Brain microvascular endothelial cell (primary cell): ENCODE measurements at places on chromosomes 3 and 15.
A peak's percentile ranks its signal among the peaks of the same experiment; 100 is the strongest.

DNA sequence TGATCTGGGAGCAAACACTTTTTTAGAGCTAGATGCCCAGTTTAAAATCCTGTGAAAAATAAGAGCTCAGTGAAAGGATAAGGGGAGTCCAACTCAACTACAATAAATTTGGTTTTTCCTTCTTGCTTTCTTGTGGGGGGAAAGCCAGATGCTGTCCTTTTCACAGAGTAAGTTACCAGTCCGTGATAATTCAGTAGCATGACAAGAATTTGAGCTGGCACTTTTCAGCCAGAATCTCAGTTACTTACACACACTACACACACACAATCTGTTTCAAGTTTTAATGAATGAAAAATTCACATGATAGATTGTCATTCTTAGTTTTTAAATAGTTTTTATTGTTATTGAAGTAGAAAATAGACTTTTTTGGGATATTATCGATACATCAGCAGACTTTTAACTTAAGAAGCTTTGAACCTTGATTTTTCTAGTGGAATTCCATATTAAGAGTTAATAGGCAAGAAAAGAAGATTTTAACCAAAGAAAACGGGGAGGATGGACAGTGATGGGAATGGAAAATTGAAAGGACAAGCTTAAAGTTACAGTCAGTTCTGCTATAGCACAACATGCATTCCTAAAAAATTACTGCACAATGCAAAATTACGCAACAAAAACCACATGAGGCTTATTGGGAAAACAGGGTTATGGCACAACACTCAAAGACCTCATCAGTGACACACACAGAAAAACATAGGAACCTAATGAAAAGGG lies 47.0 kb downstream of the PSMD6 start:
- DNase-seq, result peak; percentile 92

DNA sequence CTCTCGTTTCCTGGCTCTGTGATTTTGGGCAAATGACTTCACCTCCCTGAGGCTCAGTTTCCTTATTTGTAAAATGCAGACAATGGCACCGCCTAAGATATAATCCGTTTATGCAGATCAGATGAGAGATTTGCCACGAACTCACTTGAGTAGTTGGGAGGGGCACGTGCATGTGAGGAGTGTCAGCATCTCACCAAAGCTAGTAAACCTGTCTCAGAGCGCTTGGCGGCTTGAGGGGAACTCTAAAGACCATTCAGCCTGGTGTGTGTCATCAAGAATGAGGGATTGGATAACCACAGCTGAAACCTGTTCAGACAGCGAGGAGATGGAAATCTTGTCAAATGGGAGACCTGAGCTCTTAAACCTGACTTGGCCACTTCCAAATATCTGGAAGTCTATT lies 48.7 kb downstream of the BDH1 start:
- no peak for DNase-seq

DNA sequence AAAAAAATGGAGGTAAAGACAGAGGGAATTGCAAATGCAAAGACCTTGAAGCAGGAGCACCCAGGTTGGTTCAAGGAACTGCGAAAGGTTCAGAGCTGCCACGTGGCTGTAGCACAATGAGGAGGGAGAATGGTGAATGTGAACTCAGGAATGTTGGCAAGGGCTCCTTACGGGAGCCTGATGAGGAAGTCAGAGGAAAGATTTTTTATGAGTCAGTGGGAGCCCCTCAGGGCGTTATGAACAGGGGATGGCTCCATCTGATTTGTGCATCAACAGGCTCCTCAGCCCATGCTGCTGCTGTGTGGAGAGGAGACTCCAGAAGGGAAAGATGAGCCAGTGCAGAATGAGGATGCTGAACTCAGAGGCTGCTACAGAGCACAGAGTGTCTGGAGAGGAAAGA lies 194.4 kb downstream of the ARRDC4 start:
- DNase-seq, result peak; percentile 34

DNA sequence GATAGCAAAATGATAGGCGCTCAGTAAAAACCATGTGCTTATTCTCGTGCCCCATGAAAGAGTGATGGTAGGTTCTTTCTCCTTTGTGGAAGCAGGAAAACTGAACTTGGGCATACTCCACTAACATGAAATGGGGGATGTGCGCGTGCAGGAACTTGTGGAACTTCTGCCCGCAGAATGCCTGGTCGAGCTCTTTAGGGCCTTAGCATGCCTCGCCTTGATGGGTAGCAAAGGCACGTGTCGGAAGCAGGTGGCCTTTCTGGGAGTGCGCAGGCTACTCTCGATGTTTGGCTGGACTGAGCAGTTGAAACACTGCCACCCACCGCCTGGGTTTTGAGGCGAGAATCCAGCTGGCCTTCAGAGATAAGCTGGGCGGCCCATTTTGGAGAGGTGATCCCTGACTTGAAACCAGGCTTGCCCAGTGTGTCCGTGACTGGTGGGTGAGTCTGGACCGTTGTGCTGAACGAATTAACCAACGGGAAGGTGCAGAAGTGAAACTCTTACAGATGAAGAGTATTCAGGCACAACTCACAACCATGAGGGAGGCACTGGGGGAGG lies 842 bp downstream of the PCCB start:
- peak; percentile 35 for DNase-seq

- peak; percentile 68 for DNase-seq
These were observed 213.8 kb upstream of the STAC start for GRCh38 chr3:36166477-36166876.

DNA sequence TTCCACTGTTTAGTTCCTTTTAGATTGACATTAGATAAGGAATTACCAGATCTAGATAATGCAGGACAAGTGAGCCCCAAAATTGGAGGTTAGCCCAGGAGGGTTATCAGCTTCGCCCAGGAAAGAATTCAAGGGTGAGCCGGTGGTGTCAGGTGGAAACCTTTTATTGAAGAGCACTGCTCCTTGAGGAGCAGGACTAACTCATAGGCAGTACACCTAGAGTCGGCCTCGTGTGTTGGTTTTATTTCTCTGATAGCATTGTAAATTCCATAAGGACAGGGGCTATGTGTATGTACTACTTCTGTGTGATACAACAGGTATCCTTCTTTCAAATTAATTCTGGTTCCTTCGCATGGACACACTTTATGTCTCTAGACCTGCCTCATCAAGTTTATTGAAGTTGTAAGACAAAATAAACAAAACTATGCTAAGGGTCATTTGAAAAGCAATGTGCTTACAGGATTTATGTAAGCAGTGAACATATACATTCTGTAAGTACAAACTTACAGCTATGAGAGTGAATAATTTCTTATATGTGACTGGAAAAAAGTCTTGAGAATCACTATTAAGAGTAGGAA lies 57.2 kb downstream of the SNX4 start:
- no peak for DNase-seq

- no peak for DNase-seq
These were observed 9.5 kb upstream of the MCF2L2 start for GRCh38 chr3:183437666-183438564.

- no peak for DNase-seq
These were observed 116.7 kb downstream of the FHIT start for GRCh38 chr3:61134532-61134931.

DNA sequence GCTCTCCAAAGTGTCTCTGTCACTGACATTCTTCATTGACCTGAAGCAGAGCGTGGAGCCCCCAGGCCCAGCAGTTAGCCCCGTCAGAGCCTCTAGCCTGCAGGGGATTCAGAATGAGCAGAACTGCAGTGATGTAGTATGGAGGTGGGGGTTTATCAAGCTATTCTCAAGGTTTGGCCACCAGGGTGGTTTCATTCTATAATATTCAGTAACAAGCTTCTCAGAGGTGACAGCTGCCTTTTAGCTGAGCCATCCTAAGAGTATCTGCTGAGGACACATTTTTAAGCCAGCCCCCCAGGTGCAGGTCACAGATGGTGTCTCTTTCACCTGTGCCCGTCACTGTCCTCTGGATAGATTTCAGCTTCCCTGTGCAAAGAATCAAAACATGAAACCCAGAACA lies 31.9 kb downstream of the CMTM7 start:
- no peak for DNase-seq

- no peak for DNase-seq
These were observed 50.3 kb upstream of the SEC13 start for GRCh38 chr3:10371167-10371566.

DNA sequence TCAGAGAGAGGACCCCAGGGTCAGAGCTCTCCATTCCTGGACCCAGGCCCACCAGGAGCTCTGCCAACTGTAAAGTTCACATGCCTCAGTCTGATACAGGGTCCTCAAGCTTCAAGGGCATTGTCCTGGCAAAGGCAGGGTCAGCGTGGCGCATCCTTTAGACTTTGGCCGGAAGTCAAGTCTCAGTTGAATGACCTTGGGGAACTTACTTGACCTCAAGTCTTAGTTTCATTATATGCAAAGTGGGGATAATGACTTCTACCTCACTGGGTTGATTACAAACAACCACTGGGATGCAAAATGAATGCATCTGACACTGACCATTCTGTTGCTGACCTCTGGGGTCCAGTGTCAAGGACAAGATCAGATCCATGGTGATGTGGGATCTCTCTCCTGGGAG lies 70.6 kb upstream of the CTSH start:
- DNase-seq, result no peak

GRCh38 chr15:86016750-86017149 lies 62.9 kb upstream of the AGBL1 start:
- DNase-seq, result no peak

GRCh38 chr15:39792844-39793335 lies 10.2 kb upstream of the FSIP1 start:
- DNase-seq, result peak; percentile 28

- DNase-seq, result no peak
These were observed 80.0 kb upstream of the SPATA16 start for GRCh38 chr3:173221010-173221409.

GRCh38 chr3:31213869-31214486 lies 318.7 kb upstream of the STT3B start:
- no peak for DNase-seq

- no peak for DNase-seq
These were observed 283.4 kb downstream of the LSAMP start for GRCh38 chr3:116161575-116162525.

- no peak for DNase-seq
These were observed 54.0 kb upstream of the EIF5A2 start for GRCh38 chr3:170962411-170962810.

DNA sequence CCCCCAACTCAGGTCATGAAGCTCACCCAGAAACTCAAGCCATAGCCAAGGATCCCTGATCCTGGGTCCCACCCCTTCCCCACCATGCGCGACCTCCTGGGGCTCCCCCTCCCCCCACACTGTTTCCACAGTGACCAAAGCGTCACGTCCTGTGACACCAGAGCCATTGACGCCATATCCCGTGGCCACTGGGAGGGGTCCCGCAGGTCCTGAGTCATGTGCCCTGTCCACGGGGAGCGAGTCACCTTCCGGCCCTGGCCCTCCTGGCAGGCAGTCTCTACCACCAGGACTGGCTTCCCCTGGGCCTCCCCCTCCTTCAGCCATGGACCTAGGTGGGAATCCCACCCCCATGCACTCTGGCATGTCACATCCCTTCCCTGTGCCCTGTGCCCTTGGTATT lies 15.6 kb downstream of the SEMA3F start:
- peak; percentile 60 for DNase-seq
